ENCODE measurements at places on chromosomes 11 and 22.

GRCh38 chr11:11186249-11186648 lies 166.8 kb downstream of the CSNK2A3 start:
- DNase-seq, result no peak

DNA sequence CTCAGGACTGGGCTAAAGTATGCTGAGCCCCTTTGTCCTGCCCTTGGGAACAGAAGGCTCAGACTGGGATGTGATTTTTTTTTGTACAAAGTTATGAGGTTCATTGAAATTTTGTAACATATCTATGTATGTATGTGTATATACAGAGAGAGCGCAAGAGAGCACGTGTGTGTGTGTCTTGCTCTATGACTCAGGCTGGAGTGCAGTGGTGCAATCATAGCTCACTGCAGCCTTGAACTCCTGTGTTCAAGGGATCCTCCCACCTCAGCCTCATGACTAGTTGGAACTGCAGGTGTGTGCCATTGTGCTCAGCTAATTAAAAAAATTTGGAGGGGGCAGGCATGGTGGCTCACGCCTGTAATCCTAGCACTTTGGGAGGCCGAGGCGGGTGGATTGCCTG lies 5.7 kb downstream of the TMEM25 start:
- no peak for DNase-seq

DNA sequence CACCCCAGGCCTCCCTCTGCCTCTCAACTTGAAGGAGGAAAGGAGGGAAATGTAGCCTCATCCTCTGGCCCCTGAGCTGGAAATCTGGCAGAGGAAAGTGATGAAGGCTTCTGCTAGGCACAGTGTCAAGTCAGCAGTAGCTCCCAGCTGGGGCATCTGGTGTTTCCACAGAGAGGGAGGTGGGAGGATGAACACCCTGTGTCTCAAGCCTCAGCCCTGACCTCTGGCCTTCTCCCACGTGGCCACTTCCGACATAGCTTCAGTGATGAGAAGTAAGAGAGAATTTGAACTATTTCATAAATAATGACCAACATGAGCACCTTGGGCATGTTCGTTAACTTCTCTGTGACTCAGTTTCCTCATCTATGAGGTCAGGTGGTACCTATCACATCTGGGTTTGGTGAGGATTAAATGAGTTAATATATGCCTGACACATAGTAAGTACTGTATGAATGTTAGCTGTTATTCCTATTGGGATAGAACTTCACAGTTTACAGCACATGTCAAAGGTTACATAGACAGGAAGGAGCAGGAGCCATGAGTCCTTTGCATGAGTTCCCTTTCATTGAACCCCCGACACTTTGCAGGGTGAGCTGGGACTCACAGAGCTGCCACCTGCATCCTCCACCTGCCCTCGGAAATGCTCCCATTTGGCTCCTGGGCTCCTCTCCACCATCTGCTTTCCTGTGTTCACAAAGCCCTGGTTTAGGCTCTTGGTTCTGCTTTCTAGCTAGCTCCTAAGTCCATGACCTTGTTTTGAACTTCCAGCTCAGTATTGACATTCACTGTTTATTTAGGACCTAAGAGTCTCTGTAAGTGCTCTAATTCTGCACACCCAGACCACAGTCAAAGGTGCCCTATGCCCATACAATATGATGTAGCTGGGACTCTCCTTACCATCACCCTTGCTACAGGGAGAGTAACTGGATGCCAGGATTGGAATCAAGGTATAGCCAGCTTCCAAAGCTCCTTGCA lies 61.7 kb downstream of the CSNK2A3 start:
- DNase-seq, result no peak

GRCh38 chr11:131606811-131607335 lies 236.5 kb downstream of the NTM start:
- no peak for DNase-seq

DNA sequence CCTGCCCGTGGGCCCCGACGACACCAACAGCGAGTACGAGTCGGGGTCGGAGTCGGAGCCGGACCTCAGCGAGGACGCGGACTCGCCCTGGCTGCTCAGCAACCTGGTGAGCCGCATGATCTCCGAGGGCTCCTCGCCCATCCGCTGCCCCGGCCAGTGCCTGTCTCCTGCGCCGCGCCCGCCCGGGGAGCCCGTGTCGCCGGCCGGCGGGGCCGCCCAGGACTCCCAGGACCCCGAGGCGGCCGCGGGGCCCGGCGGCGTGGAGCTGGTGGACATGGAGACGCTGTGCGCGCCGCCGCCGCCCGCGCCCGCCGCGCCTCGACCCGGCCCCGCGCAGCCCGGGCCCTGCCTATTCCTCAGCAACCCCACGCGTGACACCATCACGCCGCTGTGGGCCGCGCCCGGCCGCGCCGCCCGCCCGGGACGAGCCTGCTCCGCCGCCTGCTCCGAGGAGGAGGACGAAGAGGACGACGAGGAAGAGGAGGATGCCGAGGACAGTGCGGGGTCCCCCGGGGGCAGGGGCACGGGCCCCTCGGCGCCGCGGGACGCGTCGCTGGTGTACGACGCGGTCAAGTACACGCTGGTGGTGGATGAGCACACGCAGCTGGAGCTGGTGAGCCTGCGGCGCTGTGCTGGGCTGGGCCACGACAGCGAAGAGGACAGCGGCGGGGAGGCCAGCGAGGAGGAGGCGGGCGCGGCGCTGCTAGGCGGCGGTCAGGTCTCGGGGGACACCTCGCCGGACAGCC lies 3.8 kb downstream of the MAPK8IP2 start:
- no peak for DNase-seq

DNA sequence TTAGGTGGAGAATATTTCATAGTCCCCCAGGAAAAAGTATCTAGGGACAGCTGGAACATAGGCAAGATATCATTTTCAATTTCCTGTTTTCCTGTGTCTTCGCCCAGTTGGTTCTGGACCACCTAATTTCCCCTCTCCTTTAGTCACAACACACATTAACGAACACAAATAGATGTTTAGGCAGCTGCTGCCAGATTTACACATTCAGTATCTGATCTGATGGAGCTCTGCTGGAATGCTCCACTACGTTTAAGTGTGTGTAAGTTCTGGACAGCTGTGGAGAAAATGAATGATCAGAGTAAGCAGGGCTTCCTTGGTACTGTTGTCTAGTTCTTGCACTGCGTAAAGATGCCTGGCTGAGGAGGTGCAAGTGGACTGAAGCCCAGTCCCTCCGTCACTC lies 36.1 kb upstream of the CLPB start:
- DNase-seq, result no peak
